CD4-positive, CD25-positive, alpha-beta regulatory T cell (primary cell): ENCODE measurements at places on chromosomes 7 and 10.

GRCh38 chr10:119658274-119658673 is 7.1 kb downstream of the BAG3 start:
- no peak for DNase-seq

- DNase-seq = no peak
These were observed 67.4 kb upstream of the ELN start for GRCh38 chr7:73960548-73960947.

GRCh38 chr10:47298715-47299114 is 1.3 kb upstream of the GDF10 start:
- no peak for DNase-seq

DNA sequence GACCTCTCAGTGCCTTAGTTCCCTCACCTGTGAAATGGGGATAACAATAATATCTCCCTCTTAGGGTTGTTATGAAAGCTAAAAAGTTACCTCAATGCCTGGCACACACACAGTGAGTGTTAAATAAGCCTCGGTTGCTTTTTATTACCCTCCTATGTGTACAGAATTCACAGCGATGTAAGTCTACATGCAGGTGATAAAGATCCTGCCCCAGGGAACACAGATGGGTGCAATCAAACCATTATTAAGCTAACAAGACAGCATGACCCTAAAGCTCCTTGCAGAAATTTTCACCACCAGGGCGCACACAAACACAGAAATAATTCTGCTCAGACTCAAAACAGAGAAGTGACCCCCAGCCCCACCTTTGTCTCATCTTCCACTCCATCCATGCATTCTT is 261.9 kb downstream of the SNX10 start:
- no peak for DNase-seq

DNA sequence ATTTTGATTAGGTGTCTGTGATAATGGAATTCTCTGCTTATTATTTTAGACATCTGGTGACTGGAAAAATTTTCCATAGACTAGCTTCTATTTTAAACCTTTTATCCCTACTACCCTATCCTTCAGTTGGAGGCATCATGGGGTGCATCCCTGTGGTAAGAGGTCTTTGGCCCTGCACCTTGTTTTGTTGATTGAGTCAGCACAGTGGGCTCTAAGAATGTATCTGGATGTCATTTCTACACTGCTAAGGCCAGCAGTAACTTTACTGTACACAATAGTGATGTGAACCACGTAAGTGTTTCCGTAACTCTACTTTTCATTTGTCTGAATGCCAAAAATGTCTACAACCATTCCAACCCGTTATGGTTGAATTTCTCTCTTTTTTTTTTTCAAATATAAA is 75.6 kb downstream of the ADAM22 start:
- DNase-seq = no peak

GRCh38 chr10:62336404-62336803 is 37.8 kb upstream of the ZNF365 start:
- no peak for DNase-seq

DNA sequence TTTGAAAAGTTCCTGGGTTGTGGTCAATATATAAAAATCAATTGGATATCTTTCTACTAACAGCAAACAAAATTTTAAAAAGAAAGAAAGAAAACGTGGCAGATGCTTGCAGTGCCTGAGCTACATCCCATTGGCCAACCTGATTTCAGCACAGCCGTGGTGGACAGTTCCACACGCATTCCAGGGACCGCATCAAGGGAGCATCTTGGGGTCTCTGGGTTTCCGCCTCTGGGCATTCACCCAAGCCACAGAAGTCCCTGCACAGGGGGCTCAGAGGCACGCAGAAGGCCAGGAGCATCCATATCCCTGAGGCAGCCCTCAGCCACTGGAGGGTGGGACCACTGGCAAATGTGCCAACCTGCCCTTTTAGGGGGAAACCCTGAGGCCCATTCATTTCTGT is 254.5 kb upstream of the RNF32 start:
- no peak for DNase-seq
